Stimulated activated CD8-positive, alpha-beta memory T cell treated with anti-CD3 and anti-CD28 coated beads, Interleukin-4, amount 100 ng/mL, for 4 hours (primary cell): ENCODE measurements at places on chromosomes 6 and 20.

GRCh38 chr6:146693342-146693741 is 94.6 kb downstream of the ADGB start:
- DNase-seq: no peak

DNA sequence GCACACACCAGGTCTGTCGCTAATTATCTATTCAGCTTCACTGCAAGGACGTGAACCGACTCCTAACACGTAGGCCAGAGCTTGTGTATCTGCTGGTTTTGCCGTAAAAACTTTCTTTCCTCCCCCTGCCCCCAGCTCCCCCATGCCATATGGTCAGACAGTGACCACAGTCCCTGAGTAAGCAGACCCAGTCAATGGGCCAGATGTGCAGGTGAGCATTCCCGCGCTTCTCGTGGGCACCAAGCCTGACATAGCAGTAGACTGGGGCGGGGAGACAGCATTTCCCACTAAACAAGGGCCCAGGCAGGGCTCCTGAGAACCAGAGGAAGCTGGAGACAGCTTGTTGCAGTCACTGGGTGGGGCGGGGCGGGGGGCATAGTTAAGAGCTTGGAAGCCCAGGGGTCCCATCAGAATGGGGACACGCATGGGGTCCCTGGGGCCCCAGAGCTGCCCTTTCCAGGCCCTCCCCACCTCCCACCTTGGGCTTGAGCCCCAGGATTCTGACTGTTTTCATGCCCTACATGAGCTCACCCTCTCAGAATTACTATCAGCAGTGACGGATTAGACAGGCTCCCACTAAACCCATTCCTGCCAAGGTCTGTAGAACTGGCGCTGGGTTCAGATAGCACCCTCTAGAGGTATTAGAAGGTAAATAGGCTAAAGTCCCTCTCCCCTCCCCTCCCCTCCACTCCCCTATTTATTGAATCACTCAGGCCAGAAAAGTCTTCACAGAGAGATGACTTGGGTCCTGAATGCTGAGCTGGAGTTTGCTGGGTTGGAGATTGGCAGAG is 51.8 kb downstream of the CDH26 start:
- DNase-seq: no peak

DNA sequence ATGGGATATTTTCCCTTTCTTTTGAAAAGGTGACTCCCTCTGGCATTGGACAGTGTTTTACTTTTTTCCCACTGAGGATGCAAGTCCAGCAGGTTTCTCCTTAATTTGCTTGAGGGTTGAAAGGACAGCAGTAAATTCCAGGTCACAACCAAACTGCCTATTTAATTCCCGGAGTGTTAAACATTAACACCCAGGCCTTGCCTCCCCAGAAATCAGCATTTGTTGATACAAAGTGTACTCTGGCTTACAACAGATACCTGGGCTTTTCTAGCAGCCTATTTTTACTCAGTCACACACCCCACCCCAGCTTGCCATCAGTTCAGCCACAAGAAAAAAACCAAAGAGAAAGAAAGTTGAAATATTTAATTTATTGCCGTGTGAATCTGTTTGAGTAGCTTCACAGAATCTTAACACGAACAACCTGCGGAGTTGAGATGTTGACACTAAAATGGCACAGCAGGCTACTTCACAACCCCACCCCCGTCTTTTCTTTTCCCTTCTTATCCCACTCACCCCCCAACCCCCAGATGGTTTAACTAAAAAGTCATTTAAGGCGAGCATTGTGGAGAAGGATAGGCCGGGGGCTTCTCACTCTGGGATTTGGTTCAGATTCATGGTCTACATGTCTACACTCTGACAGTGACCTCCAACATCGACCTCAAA is 45.7 kb downstream of the MYLIP start:
- no peak for DNase-seq

DNA sequence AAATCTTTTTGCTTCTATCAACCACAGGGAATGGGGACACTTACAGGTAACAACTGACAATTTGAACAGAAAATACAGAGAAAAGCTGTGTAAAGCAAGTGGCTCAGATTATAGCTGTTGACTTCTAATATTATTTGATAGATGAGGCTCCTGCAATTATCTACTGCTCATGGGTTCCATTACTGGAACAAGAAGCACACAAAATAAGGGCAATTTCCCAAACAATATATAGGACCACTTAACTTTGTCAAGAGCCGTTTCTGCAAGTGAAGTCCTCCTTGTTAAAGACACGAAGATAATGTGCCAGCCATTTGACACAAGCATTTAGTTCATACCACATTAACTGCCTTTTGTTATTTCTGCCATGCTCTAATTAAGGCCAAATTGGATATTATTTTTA is 315.5 kb upstream of the ARID1B start:
- no peak for DNase-seq

DNA sequence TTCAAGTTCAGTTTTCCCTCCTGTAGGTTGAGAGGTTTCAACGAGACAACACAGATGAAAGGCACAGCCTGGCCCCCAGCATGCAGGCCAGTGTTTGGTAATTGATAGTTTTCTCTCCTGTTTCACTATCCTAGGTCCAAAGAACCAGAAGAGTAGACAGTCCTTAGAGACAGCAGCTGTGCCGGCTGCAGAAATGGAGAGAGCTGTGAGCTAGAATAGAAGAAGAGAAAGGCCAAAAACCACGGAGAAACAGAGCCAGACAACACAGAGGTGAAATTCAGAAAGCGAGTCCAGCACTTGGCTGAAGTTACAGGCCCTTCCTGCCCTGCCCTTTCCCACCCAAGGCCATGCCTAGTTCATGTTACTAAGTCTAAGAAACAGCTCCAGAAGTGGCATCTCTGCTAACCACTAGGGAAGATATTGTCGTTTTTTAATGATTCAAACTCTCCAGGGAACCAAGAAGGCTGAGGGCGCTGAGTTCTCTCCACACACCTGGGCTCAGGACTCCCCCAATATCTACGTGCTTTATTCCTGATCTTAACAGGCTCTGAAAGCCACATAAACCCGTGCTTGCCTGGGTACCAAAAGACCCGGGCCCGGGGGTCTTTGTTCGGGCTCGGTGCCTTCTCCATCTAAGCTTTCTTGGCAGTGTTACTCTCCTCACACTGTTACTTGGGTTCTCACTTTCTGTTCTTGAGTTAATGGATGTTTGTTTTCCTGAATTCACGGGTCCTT is 16.5 kb upstream of the RBPJL start:
- DNase-seq: no peak

DNA sequence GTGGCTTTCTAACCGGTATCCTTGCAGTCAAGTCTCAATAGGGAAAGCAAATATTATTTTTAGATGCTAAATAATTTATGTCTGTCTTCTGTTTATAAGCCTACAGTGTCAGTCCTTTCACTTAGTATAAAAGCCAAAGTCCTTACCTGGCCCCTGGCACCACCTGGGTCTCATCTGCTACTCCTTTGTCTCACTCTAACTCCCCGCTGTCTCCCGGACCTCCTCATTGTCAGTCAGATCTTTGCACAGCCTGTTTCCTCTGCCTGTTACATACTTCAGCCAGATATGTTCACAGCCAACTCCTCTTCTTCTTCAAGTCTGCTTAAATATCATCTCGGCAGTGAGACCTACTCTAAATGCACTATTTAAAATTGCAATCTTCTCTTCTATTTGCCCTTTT is 84.2 kb downstream of the THEMIS start:
- DNase-seq: no peak

GRCh38 chr6:137729866-137730629 is 137.0 kb upstream of the TNFAIP3 start:
- DNase-seq: no peak

DNA sequence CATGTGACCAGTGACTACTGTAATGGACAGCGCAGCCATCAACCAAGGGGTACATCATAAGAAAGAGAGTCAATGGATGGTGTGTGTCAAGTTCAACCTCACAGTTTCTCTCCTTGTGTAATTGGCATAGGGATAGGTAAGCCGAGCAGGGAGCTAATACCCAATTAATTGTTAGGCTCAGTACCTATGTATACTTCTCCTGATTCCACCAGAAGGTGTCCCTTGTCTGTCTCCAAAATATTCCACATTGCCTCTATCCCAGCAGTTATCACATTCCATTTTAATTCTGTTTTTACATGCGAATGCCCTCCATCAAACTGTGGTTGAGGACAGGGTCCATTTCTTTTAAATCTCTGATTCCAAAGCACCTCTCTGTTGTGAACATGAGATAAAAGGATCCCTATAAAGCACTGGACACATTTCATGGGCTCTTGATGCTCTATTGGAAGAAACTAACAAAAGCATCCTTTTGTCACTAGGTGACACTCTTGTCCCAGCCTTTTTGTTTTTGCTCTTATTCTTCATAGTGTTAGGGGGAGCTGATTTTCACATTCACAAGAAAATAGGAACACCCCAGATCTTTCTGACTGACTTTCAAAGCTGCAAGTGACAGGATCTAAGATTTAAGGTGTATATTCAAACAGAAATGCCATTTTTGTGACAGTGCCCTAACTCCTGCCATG is 38.9 kb downstream of the FBXO9 start:
- DNase-seq: no peak

- no peak for DNase-seq
Measured at GRCh38 chr20:62479156-62479555, 3.4 kb upstream of the GATA5 start.

DNA sequence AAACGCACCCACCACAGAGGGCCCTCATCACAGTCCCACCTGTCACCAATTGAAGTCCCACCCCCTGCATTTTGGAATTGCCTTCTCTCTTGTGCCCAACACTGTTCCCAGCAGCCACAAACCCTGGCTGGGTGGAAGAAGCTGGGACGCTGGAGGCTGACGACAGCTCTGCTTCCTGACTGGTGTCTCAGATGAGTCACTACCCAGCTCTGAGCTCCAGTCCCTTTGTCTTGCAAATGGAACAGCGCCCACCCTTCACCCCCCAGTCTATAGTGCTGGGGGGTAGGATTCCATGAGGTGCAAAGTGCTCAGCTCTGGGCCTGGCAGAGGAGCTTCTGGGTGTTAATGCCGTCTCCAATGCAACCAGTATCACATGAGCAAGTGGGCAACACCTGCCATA is 85.3 kb downstream of the DLGAP4 start:
- DNase-seq: no peak

DNA sequence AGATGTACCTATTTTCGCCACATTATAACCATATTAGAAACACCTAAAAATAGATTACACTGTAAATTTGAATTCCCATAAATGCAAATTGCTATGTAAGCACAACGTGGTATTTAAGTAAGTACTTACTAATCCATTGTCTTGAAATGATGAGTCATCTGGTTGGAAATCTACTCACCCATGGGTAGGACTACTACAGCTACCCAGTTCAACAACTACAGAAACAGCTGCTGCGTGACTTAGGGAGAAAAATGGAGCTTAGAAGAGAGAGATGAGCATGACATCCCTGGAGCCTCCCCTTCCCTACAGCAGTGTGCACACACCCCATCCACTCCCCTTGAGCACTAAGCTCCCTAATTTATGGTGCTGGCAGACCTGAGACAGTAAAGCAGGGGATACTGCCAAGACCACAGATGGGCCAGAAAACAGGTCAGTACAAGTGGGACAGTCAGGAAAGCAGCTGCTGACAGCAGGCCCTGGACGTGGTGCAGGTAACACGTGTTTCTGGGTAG is 26.9 kb downstream of the RRAGD start:
- no peak for DNase-seq

GRCh38 chr6:29828471-29828797 is 809 bp downstream of the HLA-G start:
- DNase-seq: no peak

DNA sequence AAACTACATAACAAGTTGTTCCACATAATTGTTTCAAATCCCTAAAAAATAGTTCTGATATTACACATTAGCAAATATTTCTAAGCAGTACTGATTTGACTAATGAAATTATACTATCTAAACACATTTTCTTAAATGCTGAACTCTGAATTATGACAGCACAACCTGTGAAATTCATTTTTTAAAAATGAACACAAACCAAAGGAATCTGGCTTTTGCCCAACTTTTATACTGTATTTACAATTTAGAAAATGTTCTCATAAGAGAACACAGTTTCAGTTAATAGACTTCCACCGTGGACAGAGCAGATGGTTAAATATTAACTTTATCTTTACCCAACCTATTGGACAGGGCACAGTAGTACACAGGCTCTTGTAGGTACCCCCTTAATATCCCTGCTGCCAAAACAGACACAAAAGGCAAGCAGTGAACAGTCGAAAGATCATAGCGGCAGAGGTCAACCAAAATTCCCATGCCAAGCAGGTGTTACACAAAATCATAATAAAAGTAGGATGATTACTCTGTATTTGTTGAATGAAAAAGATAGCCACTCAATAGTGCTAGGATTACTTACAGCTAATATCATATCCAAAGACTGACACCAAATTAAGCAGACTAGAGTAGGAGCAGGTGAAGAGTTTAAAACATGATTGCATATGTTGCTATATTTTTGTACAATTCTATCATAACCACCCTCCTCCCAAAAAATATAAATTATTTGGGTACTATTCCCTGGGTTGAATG is 122.5 kb downstream of the RNGTT start:
- no peak for DNase-seq

DNA sequence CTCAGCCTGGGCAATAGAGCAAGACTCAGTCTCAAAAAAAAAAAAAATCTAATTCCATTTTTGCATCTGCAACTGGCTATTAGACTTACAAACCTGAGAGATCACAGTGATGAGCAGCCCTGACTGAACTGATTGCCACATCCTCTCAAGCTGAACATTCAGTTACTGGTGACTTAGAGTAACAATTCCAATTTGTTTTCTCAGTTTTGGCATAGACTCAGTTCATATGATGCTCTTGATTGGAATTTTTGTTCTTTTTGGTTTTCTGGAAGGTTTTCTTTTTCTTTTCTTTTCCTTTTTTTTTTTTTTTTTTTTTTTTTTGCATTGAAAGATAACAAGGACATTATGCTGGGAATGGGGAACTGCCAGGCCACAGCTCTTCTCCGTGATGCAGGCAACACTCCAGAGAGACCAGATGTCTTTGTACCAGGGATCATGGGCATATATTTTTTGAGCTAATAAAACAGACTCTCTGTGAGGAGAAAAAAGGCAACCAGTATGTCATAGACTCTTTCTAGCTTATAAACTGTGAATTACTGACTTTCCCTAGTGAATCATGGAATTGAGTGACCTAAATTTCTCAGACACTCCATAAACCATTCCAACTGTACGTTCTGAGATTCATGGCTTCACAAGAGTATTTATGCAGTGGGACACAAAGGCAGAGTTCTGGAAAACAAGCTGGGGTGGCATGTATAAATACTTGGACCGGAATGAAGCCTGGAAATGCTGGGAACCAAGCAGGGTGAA is 86.0 kb upstream of the SLC2A12 start:
- no peak for DNase-seq
